ENCODE measurements at places on chromosomes 12 and 14. TPM values are rescaled to one million over a fixed set of nuclear protein-coding genes. Genes with fewer than 3 reads are reported as not detected.

Gene AQP2
- not detected for total RNA-seq

Gene TNS2
- 26.7 TPM for total RNA-seq

GRCh38 chr12:49909826-49910225 is 6.1 kb upstream of the FAIM2 start:
- no peak for DNase-seq

GRCh38 chr14:76098047-76098446 is 53.7 kb upstream of the GPATCH2L start:
- DNase-seq: no peak

DNA sequence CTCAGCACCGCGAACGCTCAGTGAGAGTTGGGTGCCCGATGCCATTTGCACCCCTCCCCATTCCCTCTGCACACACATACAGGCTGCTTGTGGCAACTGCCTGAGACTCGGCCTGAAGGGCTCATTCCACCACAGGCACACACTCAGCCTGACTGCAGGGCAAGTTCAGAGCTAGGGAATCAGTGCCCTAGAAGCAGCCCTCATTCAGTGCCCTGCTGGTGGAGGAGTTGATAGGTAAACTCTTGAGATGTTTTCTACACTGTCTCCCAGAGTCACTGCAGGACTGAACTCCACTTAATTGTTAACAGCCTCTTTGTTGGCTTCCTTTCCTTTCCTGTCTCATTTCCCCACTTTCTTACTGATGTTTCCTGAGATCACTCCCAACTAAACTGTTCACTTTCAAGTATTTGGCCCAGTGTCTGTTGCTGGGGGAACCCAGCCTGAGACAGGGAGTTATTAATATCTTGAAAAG is 16.9 kb downstream of the PPP1R36 start:
- no peak for DNase-seq

DNA sequence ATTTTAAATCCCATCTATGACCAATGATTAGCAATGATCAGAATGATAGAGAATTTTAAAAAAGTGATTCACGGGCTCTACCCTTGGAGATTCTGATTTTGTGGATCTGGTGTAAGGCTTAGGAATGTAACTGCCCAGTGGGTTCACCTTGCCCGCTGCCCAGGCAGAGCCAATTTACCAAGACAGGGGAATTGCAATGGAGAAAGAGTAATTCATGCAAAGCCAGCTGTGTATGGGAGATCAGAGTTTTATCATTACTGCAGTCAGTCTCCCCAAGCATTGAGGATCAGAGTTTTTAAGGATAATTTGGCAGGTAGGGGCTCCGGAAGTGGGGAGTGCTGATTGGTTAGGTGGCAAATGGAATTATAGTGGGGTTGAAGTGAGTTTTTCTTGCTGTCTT is 480.6 kb downstream of the ATP23 start:
- no peak for DNase-seq
